GM04504 (cell line): ENCODE measurements at places on chromosomes 12 and 14.

DNA sequence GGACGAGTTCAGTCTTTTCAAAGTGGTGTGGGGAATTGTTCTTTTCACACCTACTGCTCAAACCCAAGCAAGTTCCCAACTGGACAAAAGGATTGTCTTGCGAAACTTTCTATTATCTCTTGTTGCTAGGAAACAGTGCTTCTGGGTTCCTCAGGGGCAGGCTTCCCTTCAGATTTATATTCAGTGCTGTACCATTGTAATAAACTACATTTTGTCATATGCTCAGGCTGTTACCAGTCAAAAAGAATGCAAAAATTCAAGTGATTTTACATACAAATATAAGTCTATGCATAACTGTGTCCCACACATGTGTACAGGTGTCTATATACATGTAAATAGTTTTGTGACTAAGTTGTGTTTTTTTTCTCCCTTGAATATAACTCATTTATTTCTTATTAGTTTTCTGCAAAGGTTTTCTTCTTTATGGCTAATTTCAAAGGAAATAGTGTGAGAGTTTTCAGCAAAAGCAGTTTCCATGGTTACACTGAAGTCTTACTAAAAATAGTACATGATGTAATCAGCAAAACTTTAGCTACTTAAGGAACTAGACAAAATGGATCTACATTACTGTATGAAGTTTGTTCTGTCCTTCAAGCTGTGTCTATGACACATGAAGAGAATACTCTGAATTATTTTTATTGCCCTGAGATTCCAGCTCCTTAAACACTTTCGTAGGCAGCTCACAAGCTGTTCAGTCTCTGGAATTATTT lies 430.2 kb upstream of the TMPO start:
- DNase-seq, result no peak

DNA sequence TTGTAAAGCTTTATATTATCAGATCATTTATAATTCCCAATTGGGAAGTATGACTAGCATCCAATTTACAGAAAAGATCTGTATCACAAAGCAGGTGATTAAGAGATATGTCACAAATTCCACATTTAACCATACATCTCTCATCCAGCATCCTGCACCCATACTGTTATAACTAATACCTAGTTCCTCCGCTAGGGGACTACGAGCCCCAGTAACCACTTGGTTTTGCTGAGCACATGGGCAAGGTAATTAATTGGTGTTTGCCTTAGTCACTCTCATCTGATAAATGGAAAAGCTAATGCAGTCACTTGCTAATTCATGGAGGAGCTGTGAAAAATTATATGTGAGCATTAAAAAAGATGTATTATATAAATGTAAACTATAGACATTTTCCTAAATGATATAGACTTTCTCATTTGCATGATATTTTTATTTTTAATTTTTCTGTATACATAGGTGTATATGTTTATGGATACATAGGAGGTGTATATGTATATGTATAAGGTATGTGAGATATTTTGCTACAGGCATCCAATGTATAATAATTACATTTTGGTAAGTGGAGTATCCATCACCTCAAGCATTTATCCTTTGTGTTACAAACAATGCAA lies 1031.8 kb downstream of the GALC start:
- DNase-seq, result no peak

GRCh38 chr12:78036874-78037273 lies 206.2 kb downstream of the NAV3 start:
- DNase-seq, result no peak

- no peak for DNase-seq
Observed at GRCh38 chr12:50147281-50147680, 19.9 kb downstream of the CERS5 start.

DNA sequence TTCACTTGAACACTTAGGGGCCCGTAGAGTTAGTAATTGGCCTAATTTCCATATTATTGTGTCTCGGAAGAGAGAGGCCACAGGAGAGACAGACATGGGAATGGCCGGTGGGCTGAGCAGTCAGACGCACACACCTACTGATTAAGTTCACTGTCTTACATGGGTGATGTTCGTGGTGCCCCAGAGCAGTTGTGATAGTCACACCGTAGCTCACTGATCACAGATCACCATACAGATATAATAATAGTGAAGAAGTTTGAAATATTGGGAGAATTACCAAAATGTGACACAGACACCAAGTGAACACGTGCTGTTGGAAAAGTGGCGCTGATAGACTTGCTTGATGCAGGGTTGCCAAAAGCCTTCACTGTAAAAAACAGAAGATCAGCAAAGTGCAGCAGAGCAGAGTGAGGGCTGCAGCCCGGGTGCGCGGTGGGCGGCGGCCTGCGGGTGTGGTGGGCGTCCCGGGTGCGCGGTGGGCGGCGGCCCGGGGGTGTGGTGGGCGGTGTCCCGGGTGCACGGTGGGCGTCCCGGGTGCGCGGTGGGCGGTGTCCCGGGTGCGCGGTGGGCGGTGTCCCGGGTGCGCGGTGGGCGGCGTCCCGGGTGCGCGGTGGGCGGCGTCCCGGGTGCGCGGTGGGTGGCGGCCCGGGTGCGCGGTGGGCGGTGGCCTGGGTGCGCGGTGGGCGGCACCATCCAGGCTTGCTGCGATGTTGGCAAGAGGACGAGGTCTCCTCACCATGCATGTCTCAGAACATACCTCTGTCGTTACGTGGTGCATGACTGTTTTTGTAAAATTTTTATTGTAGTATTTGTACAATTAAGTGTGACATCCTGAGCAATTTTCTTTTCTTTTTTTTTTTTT lies 34.3 kb upstream of the TEX22 start:
- peak; percentile 37 for DNase-seq

- no peak for DNase-seq
Observed at GRCh38 chr14:94016446-94016976, 9.6 kb upstream of the OTUB2 start.

GRCh38 chr12:89311703-89312293 lies 40.5 kb downstream of the DUSP6 start:
- DNase-seq, result no peak

DNA sequence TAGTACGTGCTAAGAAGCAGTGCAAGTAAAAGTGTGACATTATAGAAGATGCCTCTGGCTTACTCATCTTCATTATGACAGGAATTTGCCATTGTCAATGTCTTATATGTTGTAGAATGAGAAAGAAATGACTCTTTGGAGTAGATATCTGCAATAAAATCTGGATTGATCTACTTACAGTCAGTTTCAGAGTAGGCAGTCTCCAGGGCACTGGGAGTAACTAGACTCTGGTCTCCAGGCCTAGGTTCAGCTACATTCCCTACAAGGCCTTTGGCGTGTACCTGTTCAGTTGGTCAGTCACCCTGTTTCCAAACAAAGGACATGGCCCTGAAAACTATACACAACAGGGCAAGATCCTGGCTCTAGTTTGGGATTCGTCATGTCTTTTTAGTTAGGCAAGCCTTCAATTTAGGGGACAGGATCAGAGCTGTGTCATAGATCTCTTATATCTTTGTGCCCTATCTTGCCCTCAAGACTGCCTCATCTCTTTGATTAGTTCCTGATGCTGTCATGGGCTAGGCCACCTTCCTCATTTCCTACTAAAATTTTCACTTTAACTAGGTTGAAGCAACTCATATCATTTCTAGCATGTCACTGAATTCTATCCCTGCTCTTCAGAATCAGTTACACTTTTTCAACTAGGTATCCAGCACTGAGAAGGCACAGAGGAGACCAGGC lies 410.0 kb downstream of the RAD51B start:
- no peak for DNase-seq

DNA sequence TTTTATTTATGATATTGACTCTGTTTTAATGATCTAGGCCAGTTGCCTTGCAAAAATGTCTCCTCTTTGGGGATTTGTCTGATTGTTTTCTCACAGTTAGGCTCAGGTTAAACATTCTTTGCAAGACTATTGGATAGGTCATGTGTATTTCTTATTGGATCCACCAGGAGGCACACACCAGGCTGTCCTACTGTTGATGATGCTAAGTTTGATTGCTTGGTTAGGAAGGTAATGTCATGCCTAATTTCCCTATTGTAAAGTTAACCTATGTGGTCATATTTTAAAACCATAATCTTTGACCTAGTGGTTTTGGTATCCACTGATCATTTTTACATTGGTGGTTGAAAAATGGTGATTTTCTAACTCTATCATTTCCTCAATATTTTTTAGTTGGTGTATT lies 137.1 kb downstream of the BRMS1L start:
- no peak for DNase-seq

DNA sequence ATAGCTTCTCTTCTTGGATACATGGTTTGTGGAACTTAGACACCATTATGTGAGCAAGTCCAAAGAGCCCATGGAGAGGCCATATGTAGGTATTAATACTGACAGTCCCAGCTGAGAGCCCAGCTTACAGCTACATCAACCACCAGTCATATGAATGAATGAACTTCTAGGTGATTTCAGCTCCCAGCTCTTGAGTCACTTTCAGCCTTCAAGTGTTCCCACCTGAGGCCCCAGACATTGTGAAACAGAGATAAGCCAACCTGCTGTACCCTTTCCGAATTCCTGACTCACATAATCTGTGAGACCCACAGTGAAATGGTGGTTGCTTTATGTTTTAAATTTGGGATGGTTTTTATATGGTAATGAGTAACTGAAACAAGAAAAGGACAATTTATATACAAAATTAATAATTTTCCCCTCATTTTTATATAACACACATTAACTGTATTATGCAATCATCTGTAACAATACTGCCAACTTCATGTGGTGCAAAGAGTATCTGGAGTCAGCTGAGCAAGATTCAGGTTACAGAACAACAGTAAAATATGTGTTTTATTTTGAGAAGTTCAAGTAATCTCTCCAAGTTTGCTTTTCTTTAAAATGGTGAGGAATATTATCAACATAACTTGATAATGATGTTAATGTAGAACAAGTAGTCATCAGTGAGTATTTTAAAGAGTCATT lies 27.7 kb upstream of the FBXO33 start:
- DNase-seq, result no peak

- no peak for DNase-seq
Observed at GRCh38 chr14:96297000-96297399, 41.0 kb downstream of the BDKRB1 start.

- DNase-seq, result no peak
Observed at GRCh38 chr12:131818821-131819585, 9.2 kb upstream of the MMP17 start.

- DNase-seq, result peak; percentile 65
Observed at GRCh38 chr14:73227812-73228781, 9.2 kb upstream of the PAPLN start.

DNA sequence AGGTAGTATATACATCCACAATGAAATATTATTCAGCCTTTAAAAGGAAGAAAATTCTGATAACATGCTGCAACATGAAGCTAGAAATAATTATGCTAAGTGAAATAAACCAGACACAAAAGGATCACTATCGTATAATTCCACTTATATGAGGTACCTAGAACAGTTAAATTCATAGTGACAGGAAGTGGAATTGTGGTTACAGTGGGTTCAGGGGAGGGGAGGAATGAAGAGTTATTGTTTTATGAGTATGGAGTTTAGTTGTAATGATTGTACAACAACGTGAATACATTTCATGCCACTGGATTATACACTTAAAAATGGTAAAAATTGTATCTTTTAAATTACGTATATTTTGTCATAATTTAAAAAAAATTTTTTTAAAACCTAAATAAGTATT lies 21.0 kb downstream of the EEA1 start:
- no peak for DNase-seq

- DNase-seq, result no peak
Observed at GRCh38 chr12:65860600-65860999, 36.3 kb downstream of the HMGA2 start.

DNA sequence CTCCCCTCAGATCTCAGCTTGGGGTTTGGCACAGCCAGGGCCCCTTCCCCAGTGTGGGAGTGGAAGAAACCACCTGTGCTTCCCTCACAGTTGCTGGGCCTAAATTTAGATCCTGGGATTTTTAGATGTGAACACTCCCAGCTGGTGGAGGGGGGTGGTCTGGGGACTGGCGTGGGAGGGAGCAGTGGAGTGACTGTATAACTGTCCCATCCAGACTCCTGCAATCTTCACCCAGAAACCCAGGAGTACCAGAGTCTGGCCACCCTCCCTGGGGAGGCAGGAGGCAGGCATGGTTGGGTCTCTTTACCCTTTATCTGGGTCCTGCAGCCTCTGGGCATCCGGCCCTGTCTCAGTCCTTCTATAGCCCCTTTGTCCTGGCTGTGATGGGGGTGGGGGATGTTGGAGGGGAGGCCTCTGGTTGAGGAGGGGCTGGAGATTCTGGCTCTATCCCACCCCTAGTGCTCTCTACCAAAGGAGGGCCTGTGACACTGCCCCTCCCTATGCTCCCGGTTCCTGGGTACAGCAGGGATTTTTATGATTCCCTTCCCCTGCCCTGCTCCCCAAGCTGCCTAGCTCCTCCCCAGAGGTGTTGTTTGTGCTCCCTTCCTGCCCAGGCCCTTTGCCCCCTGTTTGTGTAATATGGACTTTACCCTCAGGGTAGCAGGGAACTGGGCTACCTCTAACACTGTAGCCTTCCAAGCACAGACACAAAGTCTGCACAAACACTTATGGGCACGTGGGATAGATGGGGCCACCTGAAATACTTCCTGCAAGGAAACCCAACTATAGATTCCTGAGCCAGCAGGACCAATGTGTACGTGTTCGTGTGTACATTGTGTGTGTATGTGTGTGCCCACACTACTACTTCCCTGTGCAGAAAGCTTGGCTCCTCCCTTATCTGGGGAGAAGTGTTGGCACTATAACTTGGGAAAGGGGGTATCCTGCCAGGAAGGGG lies 1.7 kb downstream of the ERBB3 start:
- DNase-seq, result no peak

- no peak for DNase-seq
Observed at GRCh38 chr14:90755661-90756304, 60.4 kb downstream of the TTC7B start.

- DNase-seq, result peak; percentile 53
Observed at GRCh38 chr12:30795410-30796312, 40.9 kb upstream of the CAPRIN2 start.

- DNase-seq, result peak; percentile 20
Observed at GRCh38 chr14:64465831-64466554, 694 bp downstream of the AKAP5 start.

- DNase-seq, result peak; percentile 67
Observed at GRCh38 chr12:69052613-69053408, 119.8 kb upstream of the CPM start.

DNA sequence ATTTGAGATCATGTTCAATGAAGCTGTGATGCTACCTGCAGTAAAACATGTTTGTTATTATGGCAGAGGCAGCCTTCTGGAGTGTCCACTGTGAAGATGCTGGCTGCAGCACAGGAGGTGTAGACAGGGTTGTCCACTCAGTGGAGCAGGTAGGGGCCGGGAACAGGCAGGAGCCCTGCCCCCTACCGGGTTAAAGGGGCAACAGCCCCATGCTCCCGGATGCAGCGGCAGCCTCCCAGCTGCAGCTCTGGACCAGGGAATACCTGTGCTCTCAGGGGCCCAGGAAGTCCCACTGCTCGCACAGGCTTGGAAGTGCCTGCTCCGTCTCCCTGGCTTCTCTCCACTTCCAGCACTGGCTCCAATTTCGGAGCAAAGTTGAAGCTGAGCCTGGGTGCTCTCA lies 401.6 kb downstream of the FOXG1 start:
- no peak for DNase-seq

DNA sequence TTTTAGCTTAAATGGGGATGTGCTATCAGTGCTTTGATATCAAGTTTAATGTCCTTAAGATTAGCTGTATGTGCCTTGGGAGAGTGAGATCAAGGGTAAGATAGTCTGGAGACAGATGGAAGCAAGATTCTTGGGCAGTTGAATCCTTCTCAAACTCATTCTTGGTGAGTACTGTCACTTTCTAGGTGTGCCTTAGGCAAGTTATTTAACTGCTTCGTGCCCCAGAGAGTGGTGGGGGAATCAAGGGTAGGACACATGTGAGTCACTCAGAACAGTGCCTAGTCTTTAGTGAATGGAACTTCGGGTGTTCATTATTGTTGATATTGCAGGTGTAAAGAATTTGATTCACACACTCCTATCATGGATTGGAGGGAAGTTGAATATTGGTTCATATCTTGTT lies 803.7 kb downstream of the DIO2 start:
- no peak for DNase-seq
